CD4-positive, alpha-beta T cell treated with Interleukin-21 for 1 hour (primary cell): ENCODE measurements at places on chromosomes 4 and X.

GRCh38 chr4:66899422-66900065 lies 645.8 kb downstream of the CENPC start:
- DNase-seq: no peak

DNA sequence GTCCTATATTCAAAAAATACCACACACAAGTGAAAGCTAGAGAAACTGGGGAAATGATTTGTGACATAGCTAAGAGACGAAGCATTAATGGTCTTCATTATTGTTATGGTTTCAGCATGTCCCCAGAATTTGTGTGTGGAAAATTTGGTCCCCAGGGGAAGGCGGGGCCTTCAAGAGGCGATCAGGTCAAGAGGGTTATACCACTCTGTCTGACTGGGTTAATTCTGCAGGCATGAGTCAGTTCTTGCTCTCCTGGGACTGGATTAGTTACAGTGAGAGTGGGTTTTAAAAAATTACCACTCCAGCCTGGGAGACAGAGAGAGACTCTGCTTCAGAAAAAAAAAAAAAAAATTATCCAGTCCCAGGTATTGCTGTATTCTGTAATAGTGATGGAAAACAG lies 2.1 kb upstream of the MTNR1A start:
- DNase-seq: no peak

- no peak for DNase-seq
These were observed 434.4 kb upstream of the FAM47C start for GRCh38 chrX:36573720-36574119.

DNA sequence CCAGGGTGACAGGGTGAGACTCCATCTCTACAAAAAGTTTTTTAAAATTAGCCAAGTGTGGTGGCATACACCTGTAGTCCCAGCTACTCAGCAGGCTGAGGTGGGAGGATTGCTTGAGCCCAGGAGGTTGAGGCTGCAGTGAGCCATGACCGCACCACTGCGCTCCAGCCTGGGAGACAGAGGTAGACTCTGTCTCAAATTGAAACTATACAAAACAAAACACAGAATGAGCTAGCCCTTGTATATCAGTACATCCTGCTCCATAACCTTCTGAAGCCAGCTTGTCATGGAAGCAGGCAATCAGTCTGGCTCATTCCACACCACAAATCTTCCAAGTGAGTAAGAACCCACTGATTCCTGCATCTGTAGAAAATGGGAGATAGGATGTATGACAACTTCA lies 49.0 kb downstream of the CD99L2 start:
- no peak for DNase-seq
